GM18507 (cell line): ENCODE measurements at places on chromosomes 1 and 21.

GRCh38 chr1:181506563-181507353 is 23.4 kb downstream of the CACNA1E start:
- DNase-seq = no peak

DNA sequence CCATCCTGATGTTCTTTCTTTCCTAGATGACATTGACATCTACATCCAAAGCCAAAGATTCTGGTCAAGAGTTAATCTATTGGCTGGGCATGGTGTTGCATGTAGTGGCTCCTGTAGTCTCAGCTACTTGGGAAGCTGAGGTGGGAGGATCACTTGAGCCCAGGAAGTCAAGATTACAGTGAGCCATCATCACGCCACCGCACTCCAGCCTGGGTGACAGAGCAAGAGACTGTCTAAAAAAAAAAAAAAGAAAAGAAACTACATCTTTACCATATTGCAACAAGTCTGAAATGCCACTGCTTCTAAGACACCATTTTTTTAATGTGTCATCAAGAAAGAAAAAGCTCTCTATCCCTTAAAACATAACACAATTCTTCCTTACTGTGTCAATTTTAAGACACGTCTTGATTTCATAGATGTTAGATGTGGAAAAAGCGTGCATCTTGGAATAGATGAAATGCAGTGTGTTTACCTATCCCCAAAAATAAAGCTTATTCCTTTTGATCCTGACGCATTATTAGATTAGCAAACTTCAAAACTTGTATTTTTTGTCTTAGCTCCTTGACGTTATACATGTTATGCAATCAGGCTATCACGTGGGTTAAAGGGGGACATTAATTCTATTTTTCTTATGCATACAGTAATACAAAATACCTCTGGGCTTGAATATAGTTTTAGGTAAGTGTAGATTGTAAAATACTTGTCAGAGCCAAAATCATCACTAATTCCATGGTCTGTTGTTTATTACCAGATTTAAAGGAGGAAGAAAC is 46.3 kb downstream of the ELAPOR1 start:
- no peak for DNase-seq

GRCh38 chr1:116404699-116405098 is 31.7 kb downstream of the ATP1A1 start:
- DNase-seq = no peak

DNA sequence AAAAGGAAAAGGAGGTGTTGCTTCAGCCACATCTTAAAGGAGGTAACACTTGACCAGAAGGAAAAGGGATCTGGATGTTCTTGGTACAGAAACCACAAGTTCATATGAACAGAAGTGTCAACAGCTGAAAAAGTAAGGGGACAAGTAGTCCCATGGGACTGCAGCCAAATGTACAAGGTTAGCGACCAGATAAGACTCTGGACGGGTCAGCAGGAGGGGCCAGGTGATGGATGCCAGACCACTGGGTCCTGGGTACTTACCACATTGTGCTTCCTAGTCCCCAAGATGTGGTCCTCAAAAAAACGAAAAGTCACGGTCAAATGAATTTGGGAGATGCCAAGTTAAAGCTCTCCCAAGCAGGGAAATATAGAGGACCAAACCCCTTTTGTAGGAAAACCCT is 16.6 kb upstream of the BMP8A start:
- no peak for DNase-seq

- no peak for DNase-seq
These were observed 154.2 kb upstream of the ZNHIT6 start for GRCh38 chr1:85862456-85862855.

DNA sequence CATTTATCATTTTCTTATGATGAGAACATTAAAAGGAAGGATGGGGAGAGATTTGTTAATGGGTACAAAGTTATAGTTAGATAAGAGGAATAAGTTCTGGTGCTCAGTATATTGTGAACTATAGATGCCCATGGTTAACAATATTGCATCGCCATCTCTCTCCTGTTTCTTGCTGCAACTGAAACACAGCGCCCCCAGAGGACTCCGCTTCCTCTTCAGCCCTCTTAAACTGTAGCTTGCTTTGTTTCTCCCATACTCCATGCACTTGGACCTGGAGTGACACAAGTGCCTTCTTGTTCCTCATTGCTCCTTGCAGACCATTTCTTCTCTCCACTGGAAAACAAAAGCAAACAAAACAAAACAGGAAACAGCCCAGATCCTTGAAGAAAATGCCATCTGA is 70.1 kb upstream of the NTPCR start:
- DNase-seq = no peak

GRCh38 chr1:29513357-29513756 is 277.0 kb downstream of the PTPRU start:
- DNase-seq = no peak

DNA sequence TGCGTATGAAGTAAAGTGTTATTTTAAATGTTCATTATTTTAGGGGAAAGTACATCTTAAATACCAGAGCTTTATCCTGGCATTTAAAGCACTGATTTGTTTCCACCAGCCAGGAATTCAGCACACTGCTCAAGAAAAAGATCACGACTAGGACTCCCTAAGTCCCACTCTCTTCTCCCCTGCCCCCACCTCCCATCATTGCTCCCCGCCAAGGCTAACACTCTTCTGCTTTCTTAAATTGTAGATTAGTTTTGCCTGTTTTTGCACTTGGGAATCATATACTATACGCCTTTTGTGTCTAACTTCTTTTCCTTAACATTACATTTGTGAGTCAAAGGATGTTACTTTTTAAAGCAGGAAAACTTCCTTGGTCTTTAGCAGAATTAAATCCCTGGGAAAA is 37.5 kb upstream of the C1orf105 start:
- DNase-seq = no peak

GRCh38 chr21:23398726-23399125 is 2208.6 kb downstream of the MRPL39 start:
- no peak for DNase-seq

GRCh38 chr1:103529746-103530145 is 4.2 kb downstream of the RNPC3 start:
- no peak for DNase-seq

GRCh38 chr1:208273386-208274017 is 29.3 kb upstream of the PLXNA2 start:
- no peak for DNase-seq

DNA sequence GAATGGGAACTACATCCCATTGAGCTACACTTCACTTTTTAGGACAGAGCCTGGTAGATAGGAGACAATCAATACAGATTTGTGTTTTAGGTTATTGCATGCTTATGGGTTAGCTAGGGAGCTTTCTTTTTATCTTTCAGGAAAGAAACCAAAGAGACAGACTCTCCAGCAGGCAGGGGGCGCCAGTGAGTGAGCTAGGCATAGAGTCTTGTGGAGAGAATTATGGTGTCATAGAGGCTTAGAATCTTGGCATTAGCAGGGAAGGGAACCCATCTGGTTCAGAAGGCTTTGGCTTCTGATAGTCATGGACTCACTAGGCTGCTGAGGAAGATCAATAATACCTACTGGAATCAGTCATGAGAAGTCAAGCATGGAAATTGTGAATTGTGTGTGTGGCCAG is at the start of gene SMCP:
Gene SMCP (plus strand): TSS at position 281 of the 400 bp plus-strand sequence. CDS start 6,101 bp downstream, outside the sequence.
- DNase-seq = no peak

DNA sequence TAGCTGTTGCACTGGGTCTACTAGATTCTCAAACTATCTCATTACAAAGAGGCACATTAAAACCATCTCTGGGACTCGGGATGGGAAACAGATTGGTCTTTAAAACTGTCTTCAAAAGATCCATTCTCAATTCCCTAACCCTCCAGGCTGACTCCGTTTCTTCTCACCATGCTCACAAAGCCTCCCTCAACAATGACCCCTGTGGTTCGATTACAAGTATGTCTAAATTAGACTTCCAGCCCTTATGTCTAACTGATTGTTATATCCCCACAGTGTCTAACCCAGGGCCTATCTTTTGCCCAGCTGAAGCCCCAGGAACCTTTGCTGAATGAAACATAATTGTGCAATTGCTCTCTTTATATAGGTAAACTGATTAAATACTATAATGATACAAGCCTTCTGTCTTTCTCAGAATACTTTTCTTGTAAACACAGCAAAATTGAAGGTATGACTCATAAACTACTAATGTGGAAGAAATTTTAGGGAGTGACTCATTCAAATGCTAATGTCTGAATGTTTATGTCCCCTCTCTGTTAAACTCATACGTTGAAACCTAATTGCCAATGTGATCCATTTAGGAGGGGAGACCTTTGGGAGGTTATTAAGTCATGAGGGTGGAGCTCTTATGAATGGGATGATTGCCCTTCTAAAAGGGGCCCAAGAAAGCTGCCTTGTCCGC is 65.6 kb upstream of the DAB1 start:
- DNase-seq = no peak

DNA sequence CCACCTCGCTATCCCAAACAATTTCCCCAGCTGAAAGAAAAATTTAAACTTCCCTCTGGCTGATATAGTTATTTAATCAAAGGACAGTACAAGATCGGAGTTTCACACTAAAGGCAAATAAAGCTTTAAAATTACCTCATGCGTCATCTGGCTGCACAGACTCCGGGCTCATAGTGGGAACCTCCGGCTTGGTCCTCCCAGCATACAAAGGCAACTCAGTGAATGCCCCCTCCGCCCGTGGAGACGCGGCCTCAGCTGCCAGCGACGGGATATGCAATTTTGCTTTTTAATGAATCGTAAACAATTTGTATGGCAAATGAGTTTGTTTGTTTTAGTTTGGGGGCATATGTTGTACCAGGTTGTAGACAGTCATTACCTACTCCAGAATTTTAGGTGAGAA is 214.6 kb upstream of the NFIA start:
- DNase-seq = no peak

GRCh38 chr1:8360493-8361197 is 42.7 kb downstream of the SLC45A1 start:
- DNase-seq = no peak

DNA sequence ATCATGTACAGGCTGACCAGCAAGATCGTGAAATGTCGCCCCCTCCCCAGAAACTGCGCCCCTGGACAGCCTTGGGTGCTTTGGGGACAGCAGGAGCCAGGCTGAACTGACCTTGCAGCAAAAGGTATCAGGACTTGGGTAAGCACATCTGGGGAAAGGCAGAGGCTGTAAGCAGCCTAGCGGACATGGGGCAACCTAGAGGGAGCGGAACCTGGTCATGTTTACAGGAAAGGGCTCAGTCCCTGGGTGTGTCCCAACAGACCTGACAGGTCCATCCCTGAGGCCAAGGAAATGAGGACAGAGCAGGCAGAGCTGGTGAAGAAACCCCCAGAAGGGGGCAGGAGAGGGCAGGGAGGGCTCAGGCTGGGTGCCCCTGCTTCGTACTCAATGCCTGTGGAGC is 3.1 kb upstream of the S100A8 start:
- DNase-seq = no peak

DNA sequence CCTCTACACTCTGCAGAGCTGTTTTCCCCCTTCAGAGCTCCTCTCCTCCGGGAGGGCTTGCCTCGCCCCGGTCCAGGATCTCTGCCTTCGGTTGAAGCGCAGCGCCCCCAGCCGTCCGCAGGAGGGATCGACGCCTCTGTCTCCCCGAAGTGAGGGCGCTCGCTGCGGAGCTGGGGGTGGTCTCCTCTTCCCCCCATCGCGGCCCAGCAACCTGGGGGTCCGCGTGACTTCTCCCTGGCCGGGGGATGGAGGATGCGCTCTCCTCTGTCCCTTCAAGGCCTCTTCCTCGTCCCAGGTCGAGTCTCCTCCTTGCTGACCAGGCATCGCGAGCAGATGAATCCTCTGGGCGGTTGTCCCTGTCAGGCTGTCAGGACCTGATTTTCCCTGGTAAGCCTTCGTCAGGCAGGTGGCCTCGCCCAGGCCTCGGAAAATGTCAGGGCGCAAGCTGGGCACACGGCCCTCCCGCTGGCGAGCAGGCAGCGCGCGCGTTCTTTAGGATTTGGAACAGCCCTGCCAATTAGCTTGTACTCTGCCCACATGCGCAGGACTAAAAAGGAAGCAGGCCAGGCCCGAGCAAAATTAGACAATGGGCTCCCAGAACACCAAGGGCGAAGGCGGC is 90.5 kb downstream of the EDEM3 start:
- peak; percentile 29 for DNase-seq

GRCh38 chr1:58006421-58007046 is 540.0 kb downstream of the OMA1 start:
- DNase-seq = no peak

DNA sequence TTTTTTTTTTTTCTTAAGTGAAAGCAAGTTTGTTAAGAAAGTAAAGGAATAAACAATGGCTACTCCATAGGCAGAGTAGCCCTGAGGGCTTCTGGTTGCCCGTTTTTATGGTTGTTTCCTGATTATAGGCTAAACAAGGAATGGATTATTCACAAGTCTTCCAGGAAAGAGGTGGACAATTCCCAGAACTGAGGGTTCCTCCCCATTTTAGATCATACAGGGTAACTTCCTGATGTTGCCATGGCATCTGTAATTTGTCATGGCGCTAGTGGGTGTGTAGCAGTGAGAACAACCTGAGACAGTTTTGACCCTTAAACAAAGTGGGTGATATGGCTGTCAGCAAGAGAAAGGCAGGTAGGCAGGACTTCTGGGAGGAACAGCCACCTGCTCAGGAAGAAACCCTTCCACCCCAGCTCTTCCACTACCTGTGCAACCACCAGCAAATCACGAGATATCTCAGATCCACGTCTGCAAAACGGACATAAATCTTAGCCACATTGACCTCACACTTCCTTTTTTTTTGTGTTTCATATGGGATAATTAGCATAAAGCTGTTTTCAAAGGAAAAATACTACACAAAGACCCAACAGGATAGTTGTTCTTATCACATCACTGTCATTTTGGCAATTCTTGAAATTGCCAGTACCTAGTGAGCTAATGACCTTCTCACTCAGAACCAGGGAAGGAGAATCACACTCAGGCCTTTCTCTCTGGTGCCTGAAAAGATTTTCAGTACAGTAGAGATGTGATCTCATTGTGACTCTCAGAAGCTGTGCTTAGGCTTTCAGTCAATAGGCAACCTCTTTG is 34.8 kb upstream of the DUSP10 start:
- DNase-seq = no peak

DNA sequence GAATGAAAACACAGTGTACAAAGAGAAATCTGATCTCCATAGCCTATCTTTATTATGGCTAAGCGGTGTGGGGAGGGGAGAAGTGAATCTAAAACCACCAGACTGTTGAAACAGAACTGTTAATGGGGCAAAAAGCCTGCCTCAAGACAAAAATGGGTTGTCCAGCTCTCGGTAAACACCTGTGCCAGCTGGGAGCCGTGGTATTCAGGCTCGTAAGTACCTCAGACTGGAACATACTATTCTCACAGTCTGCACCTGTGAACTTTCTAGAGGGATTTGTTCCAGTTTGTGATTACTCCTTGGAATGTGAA is 42.7 kb upstream of the ATP1A1 start:
- no peak for DNase-seq

- no peak for DNase-seq
These were observed 526.3 kb downstream of the MATN1 start for GRCh38 chr1:30196872-30197638.

- no peak for DNase-seq
These were observed 19.4 kb upstream of the CADM3 start for GRCh38 chr1:159152031-159152430.

- no peak for DNase-seq
These were observed 56.9 kb downstream of the OPTC start for GRCh38 chr1:203550846-203551245.

- DNase-seq = no peak
These were observed 91.2 kb downstream of the APP start for GRCh38 chr21:26079366-26079765.

GRCh38 chr1:169099561-169099960 is 6.9 kb upstream of the ATP1B1 start:
- no peak for DNase-seq
